ENCODE measurements at places on chromosomes 2 and 18.

DNA sequence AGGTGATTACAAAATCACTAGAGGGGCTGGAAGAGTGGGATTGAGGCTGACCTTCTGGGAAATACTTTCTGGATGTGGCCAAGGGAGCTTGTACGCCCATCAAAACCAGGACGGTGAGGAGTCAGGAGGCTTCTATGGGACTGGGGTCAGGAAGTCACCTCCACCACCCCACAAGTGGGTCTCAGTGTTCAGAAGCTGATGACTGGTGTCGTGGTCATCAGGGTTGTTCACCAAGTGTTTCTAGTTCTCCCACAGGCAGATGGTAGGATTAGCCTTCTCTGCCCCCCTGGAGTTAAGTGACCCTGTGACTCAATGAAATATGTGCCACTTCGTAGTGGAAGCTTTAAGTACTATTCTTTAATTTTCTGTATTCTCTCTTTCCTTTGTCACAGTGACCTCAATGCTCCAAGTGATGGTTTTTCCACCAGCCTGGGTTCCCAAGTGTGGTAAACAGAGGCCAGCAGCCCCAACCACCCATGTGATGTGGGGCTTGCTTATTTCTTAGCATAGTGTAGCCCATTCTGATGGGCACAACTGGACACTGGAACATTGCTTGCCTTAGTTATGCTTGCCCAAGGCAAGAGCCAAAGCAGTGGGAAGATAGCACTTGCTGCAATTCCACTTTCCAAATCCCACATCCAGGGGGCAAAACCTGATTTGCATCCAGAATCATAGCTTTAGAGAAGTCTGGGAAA is 258.8 kb downstream of the CYP26B1 start:
- no peak for DNase-seq

DNA sequence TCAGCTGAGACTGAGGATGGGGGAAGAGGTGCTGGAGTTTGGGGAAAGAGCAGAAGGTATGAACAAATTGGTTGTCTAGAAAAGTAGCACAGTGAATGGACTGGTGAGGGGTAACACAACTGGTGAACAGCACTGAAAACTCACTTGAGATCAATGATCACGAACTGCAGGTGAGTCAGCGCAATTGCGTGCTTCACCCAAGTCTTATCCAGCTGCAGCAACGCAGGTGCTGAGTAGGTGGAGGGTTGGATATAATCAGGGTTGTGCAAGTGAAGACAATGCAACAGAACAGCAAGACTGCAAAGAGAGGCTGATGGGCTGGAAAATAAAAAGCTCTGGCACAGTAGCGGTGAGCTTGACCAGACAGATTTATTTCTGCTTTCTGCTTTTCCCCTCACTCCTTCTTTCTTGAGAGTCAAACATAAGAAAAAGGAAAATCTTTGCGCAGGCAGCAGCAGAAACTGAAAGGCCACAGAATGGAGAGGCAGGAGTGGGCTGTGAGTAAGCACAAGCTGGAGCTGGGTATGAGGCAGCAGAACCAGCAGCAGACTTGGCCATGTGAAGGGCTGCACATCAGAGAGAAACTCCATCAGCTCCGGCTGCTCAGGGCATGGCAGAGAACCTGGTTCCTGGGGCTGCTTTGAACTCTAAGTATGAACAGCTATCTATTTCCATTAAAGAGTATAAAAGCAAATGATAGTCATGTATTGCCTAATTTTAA is 99.4 kb upstream of the ARL5A start:
- DNase-seq: no peak

DNA sequence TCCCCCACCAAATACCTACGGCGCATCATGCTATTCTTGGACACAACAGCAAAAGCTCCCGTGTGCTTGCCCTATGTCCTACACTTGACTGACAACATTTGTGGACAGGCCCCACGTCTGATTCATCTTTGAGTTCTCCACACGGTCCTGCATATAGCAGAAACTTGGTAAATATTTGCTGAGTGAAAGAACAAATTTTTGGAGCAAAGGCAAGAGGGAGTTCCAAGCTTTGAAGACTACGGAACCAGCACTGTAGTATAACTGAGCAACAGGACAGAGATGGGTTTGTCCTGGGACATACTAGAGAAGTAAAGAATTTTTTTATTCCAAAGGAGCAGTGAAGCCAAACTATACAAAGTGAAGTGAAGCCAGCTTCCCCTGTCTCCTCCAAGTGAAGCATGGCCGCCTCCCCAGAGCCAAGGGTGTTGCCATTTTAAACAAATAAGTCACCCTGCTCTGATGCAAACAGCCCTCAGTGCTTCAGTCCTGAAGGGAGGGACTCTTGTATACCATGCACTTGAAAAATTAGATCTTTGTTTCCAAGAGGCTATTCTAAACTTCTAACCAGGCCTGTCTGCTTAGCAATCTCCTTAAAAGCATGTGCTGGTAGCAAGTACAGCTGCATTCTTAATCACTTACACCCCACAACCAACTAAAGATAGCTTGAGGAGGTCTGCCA is 35.9 kb downstream of the SPRED2 start:
- no peak for DNase-seq

GRCh38 chr2:194383401-194383800 is 1273.6 kb upstream of the SLC39A10 start:
- no peak for DNase-seq

DNA sequence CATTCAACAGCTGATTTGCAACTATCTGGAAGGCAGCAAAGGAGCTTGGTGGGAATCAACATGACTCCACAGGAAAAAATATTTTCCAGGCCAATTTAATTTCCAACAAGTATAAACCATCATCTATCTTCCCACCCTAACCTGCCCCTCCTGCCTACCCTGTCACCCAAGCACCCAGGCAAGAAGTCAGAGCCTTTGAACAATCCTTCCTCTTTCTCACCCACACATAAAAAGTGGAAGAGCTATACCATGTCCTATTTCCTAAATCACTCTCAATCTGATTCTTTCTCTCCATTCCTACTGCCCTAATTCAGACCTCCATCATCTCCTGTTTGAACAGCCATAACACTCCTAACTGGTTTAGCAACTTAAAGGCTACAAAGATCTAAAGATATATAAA is 12.7 kb downstream of the SPIRE1 start:
- DNase-seq: no peak

- DNase-seq: no peak
These were observed 60.3 kb downstream of the PIAS2 start for GRCh38 chr18:46856973-46857372.

- no peak for DNase-seq
These were observed 688.0 kb upstream of the ZEB2 start for GRCh38 chr2:145207884-145208283.

GRCh38 chr2:53181759-53182158 is 585.8 kb upstream of the CHAC2 start:
- DNase-seq: no peak

GRCh38 chr18:31105733-31106132 is 3.5 kb upstream of the DSC2 start:
- no peak for DNase-seq

- DNase-seq: no peak
These were observed 4.4 kb downstream of the NEB start for GRCh38 chr2:151729837-151730236.

GRCh38 chr2:11257078-11257477 is 87.4 kb downstream of the ROCK2 start:
- DNase-seq: no peak

DNA sequence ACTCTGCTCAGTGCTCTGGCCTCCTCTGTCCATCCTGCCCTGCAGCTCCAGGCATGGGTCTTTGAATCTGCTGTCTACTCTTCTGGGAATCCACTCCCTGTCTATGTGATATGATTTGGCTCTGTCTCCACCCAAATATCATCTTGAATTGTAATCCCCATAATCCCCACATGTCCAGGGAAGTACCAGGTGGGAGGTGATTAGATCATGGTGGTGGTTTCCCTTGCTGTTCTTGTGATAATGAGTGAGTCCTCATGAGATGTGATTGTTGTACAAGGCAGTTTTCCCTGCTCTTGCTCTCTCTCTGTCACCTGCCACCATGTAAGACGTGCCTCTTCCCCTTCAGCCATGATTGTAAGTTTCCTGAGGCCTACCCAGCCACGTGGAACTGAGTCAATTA is 881.8 kb upstream of the ID2 start:
- DNase-seq: no peak

DNA sequence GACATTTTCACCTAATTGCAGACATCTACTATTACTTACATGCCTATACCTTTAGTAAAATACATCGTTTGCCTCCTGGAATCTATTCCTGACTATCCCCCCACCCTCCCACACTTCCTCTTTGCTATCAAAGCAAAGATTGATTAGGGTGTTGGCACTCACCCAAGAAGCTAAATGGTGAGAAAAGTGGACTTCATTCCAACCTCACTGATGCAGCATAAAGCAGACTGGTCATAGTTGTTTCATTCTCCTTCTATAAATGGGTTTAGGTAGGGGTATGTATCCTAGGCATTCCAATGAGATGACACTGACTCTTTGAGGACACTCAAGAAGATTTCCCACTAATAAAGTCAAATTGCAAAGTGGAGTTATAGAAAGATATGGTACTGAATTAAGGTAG is 97.4 kb downstream of the LRP1B start:
- no peak for DNase-seq

- peak; percentile 51 for DNase-seq
These were observed 85.8 kb downstream of the POU3F3 start for GRCh38 chr2:104939570-104940217.

GRCh38 chr2:209734805-209735204 is 36.8 kb upstream of the UNC80 start:
- DNase-seq: no peak

- no peak for DNase-seq
These were observed 239.0 kb upstream of the CXCR4 start for GRCh38 chr2:136357007-136357380.
